ENCODE measurements at places on chromosomes 6 and 20.

GRCh38 chr20:39082622-39083398, 120.7 kb downstream of the DHX35 start:
- no peak for DNase-seq

- no peak for DNase-seq
Observed at GRCh38 chr20:23434521-23435313, 4.8 kb upstream of the CSTL1 start.

DNA sequence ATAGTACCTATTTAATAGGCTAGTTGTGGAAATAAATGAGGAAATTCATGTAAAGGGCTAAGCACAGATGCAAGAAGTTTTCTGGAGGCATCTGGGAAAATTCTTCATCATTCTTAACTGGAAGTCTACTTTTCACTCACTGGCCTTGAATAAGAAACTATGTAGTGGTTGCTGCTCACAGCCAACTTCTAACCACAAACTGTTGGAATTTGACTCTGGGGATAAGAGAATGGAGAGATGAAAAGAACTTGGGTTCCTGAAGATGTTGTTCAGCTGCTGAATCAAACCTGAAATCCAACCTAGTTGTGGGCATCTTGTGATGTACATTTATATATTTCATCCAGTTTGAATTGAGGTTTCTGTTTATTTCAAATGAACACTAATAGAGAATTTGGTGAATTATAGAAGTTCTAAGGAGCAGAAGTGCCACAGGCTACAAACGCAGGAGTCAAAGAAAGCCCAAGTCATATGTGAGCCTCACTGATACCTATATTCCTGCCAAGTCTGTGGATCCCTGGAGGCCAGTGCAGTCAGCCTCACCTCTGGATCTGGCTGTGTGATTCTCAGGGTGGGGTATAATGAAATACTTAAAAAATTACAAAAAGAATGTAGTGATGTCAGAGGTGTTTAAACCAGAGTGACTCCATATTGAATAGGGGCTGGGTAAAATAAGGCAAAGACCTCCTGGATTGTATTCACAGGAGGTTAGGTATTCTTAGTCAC, 18.7 kb upstream of the MEI4 start:
- no peak for DNase-seq

GRCh38 chr6:42942444-42942843, 13.2 kb downstream of the CNPY3 start:
- DNase-seq, result no peak

DNA sequence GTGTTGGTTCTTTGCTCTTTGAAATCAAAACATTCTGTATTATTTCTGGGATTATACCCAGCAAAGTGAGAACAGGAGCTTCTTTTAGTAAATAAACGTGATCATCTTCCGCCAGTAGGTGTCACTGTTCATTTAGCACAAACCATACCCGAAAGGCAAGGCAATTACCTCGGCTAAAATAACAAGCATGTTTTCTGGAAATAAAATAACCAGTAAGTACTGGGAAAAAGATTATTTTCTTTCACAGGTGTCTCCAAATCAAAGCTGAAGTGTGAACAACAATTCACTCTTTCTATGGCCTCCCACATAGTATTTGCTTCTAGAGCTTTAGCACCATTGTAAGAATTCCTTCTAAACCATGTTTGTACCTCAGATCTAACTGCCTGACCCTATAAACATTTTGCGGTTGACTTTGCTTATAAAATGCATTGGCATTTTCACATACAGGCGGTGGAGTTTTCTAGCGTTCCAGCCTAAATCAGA, 144.6 kb upstream of the AGPAT4 start:
- DNase-seq, result no peak

GRCh38 chr20:13930281-13930680, 60.1 kb downstream of the SEL1L2 start:
- DNase-seq, result no peak

GRCh38 chr6:34234667-34235306, 1.9 kb upstream of the HMGA1 start:
- no peak for DNase-seq

DNA sequence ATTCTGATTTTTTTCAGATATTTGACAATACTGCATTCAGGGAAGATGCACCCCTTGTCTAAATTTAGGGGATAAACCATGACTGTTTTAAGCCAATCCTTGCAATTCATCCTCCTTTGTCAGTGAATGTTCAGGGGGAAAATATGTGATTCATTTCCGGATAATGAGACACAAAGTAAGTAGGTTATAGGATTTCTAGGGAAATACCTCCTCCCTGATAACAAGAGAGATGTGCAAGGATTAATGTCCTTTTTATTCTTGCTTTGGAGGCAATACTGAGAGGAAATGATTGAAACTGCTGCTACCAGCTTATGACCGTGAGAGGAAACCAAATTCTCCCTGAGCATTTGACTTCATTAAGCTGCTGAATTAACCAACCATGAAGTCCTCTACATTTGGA, 161.3 kb upstream of the EYA4 start:
- no peak for DNase-seq

- no peak for DNase-seq
Observed at GRCh38 chr20:8518878-8519277, 386.8 kb downstream of the PLCB1 start.

- DNase-seq, result no peak
Observed at GRCh38 chr6:37777272-37777834, 42.2 kb upstream of the ZFAND3 start.

DNA sequence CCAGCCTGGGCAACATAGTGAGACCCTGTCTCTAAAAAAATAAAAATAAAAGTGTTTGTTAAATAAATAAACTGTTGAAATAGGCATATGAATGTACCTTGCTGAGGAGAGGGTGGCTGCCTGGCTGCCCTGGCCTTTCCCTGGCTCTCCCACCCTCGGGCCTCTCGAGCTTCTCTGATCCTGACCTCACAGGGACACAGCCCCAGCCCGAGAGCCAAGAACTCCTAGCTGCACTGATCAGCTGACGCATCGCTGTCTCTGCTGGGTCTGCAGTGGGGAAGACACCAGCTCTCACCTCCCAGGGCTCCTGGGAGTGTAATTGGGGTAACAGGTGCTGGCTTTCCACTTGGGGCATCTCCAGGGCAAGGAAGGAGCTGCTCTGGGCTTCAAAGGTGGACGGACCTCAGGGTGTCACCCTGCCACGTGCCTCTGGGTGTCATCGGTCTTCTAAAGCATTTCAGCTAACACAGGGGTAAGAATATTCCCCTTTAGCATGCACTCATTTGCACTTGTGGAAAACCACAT, 6.9 kb downstream of the TCF15 start:
- no peak for DNase-seq

GRCh38 chr20:1327827-1328679, 886 bp downstream of the SDCBP2 start:
- no peak for DNase-seq

- no peak for DNase-seq
Observed at GRCh38 chr6:45576648-45577624, 199.2 kb upstream of the SUPT3H start.

DNA sequence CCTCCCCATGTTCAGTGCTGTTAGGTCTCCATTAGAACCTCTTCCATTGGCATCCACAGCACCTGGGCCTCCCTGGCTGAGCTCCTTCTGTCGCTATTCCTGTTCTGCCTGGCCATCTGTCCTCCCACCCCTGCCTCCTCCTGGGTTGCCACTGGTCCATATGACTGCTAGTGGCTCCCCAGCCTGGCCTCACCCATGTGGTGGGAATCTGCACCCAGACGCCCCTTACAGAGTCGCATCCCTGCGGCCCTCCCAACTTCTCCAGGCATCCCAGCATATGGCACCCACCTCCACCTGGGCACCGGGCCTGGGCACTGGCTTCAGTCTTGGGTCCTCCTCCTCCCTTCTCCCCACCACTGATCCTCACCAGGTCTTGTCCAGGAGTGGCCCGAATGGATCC, 7.7 kb downstream of the CDC25B start:
- no peak for DNase-seq

- no peak for DNase-seq
Observed at GRCh38 chr6:53239526-53239925, 90.9 kb upstream of the GCM1 start.

GRCh38 chr20:30595698-30596097, 661.8 kb upstream of the DEFB115 start:
- no peak for DNase-seq

GRCh38 chr6:35148167-35148741, 7.1 kb upstream of the TCP11 start:
- no peak for DNase-seq

DNA sequence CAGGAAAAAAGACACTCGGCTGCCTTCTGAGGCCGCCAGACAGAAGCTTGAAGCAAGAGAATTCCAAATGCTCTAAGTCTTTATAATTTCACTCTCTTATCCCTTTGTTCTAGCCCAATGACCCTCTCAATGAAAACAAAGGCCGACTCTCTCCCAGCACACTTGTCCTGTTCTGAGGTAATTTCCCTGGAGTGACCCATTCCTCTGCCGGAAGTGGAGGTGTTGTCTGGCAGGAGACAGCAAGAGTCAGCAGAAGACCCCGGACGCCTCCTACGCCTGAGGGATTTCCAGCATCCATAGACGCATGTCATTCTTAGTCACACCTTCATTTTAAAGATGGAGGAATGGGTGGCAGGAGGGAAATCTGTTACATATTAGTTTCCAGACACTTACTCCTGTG, 110.3 kb downstream of the SOD2 start:
- no peak for DNase-seq

GRCh38 chr20:24913076-24913628, 35.9 kb upstream of the CST7 start:
- DNase-seq, result no peak

DNA sequence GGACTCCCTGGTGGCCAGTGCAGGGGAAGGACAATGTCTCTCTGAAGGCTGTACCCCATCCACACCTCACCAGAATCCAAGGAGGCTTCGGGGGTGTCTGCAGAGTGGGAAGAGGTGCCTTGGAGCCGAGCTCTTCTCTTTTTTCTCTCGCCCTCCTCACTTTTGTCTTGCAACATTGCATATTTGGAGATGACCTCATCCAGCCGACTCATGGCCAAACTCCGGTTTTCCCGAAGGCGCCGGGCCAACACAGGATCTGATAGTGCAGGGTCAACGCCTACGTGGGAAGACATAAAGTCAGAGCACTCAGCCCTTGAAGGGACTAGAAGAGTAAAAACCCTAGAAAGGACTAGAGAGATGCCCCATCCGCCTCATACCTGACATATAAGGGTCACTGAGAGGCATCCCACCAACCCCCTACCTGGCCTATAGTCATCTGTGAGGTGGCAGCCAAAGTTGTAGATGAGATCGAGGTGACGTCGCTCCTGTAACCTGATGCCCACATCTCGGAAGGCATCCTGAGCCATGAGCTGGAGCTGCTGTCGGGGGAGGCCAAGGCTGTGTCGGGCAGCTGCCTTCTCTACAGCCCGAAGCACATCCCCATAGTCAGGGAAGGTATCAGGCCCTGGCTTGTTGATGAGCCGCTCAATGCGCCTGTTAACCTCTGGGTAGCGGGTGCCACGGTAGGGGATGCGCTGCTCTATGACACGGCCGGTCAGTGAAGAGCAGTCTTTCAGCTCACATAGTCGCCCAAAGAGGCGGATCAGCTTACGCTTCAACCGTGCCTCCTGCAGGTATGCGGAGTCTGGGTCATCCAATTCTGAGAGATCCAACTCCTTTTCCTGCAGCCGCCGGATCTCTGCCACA, 3.0 kb upstream of the ZBTB22 start:
- DNase-seq, result no peak

DNA sequence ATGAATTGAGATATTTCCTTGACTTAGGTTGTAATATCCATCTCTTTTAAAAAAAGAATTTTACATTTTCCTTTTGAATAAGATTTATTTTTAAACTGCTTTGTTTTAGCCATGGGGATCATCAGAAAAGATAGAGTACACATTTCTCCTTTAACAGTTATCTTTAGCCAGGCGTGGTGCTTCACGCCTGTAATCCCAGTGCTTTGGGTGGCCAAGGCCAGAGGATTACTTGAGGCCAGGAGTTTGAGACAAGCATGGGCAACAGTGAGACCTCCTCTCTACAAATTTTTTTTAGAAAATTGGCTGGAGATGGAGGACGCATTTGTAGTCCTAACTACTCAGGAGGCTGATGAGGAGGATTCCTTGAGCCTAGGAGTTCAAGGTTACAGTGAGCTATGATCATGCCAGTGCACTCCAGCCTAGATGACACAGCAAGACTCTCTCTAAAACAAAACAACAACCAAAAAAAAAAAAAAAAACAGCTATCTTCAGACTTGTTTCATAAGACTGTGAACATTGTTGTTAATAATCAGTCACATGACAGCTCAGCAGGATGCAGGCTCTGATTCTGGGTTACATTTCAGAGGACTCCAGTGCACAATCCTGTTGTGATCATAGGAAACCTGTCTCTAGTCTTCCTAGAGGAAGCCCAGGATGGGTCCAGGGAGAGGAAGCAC, 2.0 kb upstream of the SLC17A3 start:
- DNase-seq, result no peak

DNA sequence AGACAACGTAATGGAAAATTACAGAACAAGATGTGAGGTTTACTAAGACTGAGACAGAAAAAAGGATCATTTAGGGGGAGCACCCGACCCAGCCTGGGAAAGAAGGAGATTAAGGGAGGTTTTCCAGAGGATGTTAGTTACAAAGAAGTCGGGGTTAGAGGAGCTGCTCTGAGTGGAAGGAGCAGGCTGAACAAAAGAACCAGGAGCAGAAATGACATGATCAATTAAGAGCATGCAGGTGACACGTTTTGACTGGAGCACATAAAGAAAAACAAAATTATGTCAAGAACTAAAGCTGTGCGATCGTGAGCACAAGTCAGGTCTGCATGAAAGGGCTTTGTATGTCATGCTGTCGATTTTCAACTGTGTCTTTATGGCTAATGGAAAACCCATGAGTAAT, 417.3 kb upstream of the MARCKS start:
- DNase-seq, result no peak

GRCh38 chr20:57943950-57944349, 234.1 kb upstream of the PMEPA1 start:
- no peak for DNase-seq

- DNase-seq, result no peak
Observed at GRCh38 chr6:163324688-163325389, 89.7 kb upstream of the QKI start.

GRCh38 chr6:80696268-80696667, 589.8 kb downstream of the BCKDHB start:
- DNase-seq, result no peak

Measured in activated CD4-positive, alpha-beta T cell treated with anti-CD3 and anti-CD28 coated beads, Interleukin-2, amount 50 U/mL, for 4 hours (primary cell).